Fibroblast of upper back skin (primary cell): ENCODE measurements at places on chromosomes 2 and 18.

DNA sequence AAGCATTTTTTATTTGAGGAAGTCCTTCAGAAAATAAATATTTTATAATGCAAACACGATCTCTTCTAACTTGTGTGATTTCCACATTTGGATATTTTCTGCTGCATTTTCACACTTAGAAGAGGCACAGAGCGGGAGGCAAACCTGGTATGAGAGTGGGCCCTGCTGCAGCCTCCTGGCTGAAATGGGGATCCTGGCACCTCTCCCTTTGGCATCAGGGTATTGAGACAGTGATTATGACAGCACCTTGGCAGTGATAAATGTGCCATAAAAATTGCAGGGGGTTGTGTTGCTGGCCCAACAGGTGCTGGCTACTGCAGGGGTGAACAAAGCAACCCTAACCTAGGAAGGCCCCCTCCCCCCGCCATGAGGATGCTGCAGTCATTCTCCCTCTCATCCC, 128.6 kb downstream of the TSN start:
- DNase-seq = no peak

- DNase-seq = no peak
These were observed 258.9 kb upstream of the OSR1 start for GRCh38 chr2:19617257-19617848.

DNA sequence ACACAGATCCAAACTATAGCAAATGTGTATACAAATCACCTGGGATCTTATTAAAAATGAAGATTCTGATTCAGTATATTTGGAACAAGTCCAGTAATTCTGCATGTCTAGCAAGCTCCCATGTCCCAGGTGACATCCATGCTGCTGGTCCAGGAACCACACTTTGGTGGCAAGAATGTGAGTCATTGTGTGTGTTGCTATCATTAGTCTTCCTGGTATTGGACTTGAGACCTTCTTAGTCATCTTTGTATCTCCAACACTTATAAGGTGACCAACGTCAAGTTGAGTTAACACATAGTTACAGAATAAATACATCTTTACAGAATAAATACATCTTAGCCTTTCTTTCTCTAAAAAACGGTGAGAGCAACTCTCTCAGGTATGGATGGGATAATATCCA, 107.9 kb upstream of the NDUFV2 start:
- no peak for DNase-seq

DNA sequence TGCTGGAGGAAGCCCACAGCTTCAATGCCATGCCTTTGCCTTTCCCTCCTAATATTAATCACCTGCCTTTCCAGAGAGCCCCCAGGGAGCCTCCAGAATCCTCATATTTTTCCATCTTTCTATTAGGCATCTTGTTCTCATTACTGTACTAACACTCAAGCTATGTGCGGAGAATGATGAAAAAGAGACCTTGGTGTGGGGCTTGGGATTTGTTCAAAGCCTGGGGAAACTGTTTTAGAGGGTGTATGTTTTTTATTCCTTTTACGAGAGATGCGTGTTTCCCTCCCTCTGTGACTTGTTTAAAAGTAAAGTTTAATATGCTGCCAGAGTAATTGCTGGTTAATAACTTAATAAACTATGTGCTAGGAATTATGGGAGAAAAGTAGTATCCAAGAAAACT, 102.4 kb upstream of the ZFP36L2 start:
- DNase-seq = peak; percentile 78

DNA sequence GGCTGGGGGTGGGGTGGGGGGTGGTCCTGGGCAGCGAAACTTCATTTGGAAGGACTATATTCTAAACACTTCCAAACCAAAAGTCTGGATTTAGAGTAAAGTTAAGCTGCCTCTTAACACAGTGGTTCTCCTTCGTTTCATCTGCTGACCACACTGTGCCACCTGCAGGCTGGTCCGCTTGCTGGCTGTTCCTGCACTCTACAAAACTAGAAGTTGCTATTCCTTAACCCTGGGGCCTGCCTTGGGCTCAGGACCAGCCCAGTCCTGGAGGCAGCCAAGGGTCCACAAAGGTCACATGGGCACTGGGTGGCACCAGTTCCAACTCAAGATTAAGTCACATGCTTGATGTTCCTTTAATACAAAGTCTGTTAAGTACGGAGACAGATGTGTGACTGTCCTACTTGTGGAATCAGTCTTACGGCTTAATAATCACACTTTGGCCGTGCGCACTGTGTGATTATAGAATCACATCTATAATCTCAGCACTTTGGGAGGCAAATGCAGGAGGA, 195.4 kb downstream of the FAM210A start:
- peak; percentile 55 for DNase-seq

DNA sequence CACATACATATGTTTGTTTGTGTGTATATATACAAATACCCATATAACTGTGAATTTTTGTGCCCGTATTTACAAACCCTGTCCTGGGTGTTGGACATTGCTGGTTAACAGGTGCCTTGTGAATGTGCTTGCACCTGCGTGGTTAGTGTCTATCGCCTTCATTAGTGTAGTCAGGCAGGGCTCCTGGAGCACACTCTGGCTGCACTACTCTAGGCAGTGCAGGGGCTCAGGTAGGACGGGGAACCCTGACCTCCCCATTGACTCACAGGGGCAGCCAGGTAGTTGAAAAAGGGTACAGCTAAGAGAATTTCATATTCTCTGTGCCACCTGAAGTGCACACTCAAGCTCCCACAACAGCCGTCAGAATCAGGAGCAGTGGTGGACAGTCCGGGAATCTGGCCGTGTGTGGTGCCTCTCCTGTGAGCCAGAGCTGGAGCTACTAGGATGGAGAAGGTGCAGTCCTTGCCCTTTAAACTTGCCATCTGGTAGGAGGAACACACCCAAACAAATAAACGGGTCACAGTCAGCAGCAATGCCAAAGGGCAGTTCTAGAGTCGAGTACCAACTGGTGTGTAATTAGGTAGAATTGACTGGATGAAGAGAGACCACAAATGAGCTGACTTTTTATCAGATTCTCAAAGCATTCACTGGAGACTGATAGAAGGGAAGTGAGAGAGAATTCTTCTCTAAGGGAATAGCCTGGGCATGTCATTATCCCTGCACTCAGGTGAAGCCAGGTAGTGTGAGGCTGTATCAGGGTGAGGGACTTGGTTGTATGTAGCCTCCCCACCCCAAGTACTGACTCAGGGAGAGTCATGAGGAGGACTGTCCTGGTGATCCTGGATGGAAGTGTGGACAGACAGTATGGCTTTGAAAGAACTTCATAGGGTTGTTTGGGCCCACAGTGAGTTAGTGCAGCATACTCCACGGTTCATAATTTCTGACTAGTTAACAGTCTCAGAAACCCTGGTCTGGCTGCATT, 44.1 kb downstream of the FARP2 start:
- no peak for DNase-seq

DNA sequence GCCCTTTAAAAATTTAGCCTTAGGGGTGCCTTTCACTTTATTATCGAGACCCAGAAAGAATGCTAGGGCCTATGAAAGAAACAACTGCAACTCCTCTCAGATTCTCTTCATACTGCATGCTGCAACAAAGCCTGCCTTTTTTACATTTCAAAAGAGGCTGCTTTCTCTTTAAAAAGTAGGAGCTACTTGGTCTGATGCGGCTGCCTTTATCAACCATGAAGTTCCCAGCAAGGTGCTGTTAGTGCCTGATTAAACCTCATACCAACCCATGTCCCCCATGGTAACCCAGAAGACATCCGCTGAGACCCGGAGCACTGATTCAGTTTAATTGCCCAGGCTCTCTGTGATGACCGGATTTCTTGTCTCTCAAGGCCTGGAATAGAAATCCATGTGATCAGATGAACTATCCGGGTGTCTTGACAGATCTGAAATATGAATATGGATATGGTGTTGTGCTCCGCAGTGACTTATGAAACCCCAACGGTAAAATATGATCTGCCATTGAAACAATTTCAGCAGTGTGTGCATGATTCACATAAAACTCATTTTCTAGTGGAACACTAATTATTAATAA, 368.3 kb downstream of the ZNF521 start:
- DNase-seq = no peak

GRCh38 chr2:109102588-109103233, 26.3 kb upstream of the SH3RF3 start:
- DNase-seq = no peak

GRCh38 chr18:47175898-47176575, at the start of gene IER3IP1:
TSS of gene IER3IP1 (minus strand) at chr18:47176364. CDS start at chr18:47176277, 87 bp downstream.
- DNase-seq = peak; percentile 92

DNA sequence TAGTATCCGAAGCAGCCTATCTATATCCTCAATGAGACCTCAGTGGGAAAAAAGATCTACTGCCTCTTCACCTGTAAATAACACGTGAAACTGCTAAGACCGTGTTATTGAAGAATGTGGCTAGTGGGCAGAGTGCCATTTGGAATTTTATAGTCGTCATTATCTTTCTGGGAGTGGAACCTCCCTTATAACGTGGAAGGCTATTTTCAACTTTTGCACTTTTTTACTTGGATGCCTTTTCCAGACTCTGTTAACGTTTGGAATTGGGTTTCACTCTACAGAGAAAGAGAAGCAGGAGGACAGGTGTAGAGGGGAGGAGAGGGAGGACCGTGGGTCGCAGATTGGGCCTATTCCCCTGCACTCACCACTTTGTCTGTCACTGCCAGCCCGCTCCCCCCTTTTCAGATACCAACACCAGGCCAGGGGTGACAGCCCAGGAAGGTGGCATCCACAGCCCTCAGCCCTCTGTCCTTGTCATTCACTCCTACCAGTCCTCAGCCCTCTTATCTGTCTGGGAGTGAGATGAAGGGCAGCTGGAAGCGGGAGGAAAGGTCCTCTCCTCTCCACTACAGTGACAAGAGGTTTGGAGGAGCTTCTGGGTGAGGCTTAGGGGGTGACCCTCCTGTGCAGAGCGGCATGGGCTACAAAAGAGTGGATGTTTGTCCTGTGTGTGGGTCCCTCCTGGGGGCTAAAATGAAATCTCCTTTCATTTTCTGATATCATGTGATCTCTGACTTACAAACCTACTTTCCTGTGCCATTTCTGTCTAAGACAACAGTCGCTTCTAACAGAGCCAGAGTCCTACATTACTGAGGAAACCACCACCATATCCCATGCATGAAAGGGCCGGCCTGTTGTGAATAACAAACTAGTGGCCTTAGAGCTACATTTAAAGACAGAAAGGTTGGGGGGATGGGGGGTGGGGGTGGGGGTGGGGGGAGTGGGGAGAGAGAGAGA, 23.9 kb upstream of the CEP68 start:
- no peak for DNase-seq

- DNase-seq = no peak
These were observed 22.9 kb downstream of the MAPRE2 start for GRCh38 chr18:35063875-35064690.

DNA sequence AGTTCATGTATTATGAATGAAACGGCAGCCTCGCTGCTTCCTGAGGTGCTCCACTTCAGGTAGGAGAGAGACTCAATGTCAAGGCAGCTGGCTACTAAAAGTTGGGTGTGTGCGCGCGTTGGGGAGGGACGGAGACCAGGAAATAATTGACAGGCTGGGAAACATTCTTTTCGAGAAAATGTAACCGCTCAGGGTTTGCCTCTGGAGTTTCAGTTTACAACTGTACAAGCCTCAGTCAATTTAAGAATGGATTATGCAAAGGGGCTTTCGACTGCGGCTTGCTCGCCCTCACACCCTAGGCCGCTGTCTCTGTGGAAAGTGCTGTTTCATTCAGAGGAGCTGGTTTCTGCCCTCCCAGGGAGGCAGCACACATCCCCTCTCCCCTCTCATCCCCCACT, 4.4 kb upstream of the SPRED2 start:
- no peak for DNase-seq

DNA sequence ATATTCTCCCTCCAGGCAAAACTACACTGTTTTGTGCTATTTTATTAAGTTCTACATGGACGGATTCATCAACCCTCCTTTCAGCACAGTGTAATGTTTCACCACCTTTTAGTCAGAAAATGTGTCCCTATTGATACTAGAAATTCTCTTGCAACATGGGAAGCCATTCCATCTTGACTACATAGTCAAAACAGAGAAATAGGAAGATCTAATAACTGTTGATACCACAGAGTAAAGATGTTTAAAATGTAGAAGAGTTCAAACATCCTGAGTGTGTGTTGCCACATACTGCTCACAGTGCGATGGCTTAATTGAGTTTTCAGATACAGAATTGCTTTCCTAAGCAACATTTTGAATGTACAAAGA, 492.2 kb upstream of the RAB12 start:
- DNase-seq = no peak

DNA sequence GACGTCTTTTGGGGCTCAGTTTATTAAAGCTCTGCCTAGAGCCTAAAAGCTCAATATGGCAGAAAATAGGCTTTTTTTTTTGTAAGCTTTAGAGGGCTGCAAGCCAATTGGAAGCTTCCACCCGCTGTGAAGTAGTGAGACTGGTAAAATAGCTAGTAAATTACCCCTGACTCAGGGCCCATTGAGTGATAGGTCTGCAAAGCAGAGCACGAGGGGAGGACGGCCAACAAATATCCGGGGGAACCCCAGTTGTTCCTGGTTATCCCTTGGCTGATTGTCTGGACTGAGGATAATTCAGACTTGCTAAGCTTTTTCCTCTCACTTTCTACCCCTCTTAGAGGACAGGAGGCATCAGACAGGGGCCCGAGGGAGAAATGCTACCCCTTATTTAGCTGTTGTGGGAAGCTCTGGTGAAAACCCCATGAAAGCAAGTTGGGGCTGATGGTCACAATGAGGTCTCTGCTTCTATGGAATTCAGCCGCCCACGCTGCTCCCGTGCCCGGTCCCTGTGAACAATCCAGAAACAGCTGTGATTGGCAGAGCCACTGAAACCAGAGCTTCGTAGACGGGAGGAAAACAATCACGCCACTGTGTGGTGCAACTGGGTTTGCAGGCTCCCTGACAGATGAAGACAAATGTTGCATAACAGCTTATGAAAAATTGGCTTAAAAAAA, 141.9 kb upstream of the LGALSL start:
- DNase-seq = peak; percentile 83

GRCh38 chr18:38751898-38752297, 1186.3 kb upstream of the CELF4 start:
- DNase-seq = no peak

DNA sequence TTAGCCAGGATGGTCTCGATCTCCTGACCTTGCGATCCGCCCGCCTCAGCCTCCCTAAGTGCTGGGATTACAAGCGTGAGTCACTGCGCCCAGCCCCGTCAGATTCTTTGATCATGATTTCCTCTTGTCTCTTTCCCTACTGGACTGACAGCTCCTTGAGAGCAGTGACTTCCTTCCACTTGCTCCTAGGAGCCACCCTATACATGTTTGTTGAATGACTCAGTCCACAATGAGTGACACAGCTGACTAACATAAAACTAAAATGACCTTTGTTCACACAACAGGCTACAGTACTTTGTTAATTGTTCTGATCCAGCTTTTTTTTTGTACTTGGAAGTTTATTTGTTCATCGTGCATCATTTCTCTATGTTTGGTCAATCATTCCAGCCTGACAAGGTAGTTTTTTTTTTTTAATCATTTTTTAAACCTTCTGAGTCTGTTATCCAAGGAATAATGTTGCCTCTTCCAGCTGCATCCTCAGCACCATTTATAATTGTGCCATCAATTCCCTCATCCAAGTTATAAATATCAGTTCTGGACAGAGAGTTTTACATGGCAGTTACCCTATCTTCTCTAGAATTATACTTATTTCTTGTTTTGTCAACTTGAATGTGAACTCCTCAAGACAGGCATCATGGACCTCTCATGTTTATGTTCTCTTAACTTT, 42.9 kb upstream of the TUBA3E start:
- no peak for DNase-seq
